Liver (tissue), 10 donors: ENCODE measurements at places on chromosomes 5 and 9.

- no peak for DNase-seq
These were observed 226.5 kb downstream of the FANCC start for GRCh38 chr9:95090871-95091577.

- no peak for DNase-seq
These were observed 31.4 kb downstream of the FXN start for GRCh38 chr9:69066955-69067354.

GRCh38 chr5:115641948-115642347, 16.1 kb upstream of the TMED7 start:
- DNase-seq: no peak

DNA sequence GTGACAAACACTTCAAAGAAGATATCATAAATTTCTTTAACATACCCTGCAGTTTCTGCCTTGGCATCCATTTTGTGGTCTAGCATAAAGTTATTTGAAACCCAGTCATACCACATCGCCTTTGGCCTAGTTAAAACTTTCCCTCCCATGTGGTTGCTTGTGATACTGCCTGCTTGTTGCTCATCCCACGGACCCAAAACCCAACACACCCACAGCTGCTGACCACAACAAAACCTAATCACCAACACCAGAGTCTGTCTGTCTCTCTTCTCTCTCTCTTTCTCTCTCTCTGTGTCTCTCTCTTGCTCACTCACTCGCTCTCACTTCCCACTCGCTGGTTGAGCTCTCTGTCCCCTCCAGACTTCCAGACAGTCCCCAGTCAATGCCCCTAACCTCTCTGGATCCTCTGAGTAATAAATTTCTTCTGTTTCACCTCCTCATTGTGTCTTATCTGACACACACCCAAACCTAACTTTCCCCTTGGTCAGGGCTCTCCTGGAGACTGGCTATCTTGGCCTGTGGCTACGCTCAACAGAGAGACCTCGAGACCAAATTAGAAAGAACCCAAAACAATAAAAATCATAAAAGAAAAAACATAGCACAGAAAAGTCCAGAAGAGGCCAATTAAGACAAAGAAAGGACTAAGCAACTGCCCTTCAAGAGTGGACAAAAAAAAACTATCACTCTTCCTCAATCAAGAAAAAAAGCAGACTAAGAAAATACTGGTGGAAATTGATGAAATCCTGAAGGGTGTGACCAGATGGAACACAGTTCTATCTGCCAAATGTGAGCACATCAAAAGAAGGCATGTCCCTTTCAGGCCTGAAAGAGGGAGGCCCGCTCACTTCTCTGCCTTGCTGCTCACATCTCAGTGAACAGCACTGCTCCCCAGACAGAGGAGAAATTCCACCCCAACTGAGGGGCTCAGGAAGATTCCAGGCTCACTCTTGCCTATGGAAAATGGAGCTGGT, 41.5 kb downstream of the TTLL11 start:
- DNase-seq: no peak

DNA sequence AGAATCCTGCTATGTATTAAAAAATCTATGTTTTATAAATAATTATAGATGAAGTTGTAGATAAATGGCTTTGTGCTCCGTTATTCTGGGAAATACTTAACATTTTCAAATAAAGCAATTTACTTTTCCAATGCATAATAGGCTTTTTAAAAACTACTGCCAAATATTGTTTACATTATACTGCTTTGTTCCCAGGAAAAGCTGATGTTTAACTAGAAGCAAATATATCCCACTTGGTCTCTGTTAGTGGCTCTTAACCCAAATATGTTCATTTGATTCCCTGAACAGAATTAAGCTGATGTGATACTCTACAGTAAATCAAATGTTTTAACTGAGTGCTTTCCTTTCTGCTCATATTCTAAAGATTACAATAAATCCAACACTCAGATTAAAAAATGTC, 326.3 kb downstream of the SLCO4C1 start:
- DNase-seq: no peak
